Caco-2 (cell line): ENCODE measurements at places on chromosomes 6 and 20. TPM values are rescaled to one million over a fixed set of nuclear protein-coding genes. Genes with fewer than 3 reads are reported as not detected.

DNA sequence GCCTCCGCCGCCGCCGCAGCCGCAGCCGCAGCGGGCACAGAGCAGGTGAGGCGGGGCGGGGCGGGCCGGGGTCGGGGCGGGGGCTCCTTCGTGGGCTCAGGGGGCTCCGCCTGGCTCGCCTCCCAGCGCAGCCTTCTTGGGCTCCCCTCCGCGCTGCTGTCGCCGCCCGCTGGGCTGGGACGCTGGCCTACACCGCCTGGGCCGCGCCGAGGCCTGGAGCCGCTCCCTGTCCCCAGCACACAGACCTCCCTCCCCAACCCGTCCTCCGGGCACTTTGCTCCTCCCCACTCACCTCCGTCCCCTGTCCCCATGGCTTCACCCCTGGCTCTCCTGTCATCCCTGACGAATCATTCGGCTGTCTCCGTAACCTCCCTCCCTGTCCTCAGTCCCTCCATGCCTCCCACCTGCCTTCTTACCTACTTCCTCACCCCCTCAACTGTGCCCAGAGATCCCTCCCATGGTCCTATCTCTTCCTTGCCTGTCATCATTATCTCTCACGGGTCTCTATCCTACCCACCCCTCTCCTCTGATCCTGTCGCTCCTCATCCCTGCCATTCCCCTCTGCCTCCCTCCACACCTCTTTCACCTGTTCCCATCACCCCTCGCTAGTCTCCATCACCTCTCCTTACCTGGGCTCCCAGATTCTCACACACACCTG is 512 bp downstream of the TTBK1 start:
- H3K4me3 ChIP-seq = no peak overlapping the region
- peaks cover 9% of the 10 kb centered on the region; the same call in 1 of the 2 replicates for H3K4me1 ChIP-seq
- DNase-seq = no peak
- H3K27ac ChIP-seq = no peak overlapping the region
- no peaks in the 10 kb centered on the region for H3K36me3 ChIP-seq
- no peaks in the 10 kb centered on the region; the same call in 1 of the 2 replicates for H3K27me3 ChIP-seq

Gene ENPP4
- total RNA-seq = 2.7 TPM in 2 replicates

Gene MYBL2
- total RNA-seq = 318 and 345 TPM in 2 replicates

Gene PACRG
- not detected in 2 replicates for total RNA-seq

GRCh38 chr20:5072756-5073659 is 46.8 kb downstream of the PCNA start:
- H3K27ac ChIP-seq = no peak overlapping the region
- no peaks in the 10 kb centered on the region for H3K4me1 ChIP-seq
- no peak overlapping the region for H3K4me3 ChIP-seq
- no peaks in the 10 kb centered on the region for H3K36me3 ChIP-seq
- no peak for DNase-seq

Gene C2
- 4.8 and 4.9 TPM in 2 replicates for total RNA-seq

GRCh38 chr20:52746770-52747169 is 225.4 kb upstream of the TSHZ2 start:
- DNase-seq = no peak
- no peaks in the 10 kb centered on the region for H3K4me1 ChIP-seq
- H3K27me3 ChIP-seq = no peaks in the 10 kb centered on the region; the same call in 1 of the 2 replicates
- no peak overlapping the region for H3K4me3 ChIP-seq
- H3K36me3 ChIP-seq = no peaks in the 10 kb centered on the region

DNA sequence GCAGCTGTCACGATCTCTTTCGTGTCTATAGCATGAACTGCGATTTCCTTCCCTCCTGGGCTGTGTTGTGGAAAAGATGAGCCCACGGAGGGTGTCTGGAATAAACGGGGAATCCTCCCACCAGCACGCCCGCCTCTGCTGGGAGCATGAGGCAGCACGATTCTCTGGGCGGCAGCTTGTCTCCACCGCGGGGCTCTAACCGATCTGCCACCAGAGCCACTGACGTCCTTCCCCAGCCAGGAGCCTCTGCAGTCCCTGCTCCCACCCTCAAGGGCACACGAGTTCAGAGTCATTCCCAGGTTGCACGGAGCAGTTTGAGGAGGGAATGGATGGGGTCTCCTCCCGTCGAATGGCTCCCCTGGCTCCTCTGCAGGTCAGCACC is 197.6 kb downstream of the DLL1 start:
- no peaks in the 10 kb centered on the region for H3K27me3 ChIP-seq
- no peak for DNase-seq
- no peak overlapping the region for H3K27ac ChIP-seq

DNA sequence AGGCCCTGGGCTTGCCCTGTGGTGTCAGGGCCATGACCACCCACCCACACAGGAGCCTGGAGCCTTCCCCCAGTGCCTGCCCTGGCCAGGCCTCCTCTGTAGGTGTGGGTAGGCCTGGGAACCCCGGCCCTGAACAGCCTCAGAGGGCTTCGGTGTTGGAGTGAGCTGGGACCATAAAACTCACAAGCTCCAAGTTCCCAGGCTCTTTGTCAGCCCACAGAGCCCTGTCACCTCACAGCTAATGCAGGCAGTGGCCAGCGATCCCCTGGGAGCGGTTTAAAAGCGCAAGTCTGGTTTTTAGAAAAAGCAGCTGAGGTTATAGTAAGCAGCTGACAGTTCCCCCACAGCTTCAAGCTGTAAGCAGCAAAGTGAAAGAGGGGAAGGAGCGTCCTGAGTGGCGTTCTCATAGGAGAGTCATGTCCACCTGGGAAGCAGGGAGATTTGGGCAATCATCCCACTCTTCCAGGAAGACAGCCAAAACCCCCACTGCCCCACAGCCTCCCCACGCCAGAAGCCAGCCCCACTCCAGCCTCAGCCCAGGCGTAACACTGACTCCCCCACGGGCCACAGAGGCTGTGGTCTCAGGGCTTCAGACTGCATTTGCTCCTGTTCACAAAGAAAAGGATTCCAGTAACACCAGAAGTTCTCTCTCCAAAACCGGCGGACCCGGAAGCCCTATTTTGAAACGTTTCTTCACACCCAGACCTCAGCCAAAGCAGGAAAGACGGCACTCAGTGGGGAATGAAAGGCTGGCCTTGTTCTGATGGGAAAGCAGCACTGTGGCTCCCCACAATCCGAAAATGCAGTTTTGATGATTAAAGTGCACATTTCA is 34.3 kb upstream of the FOXC1 start:
- no peak for DNase-seq
- no peaks in the 10 kb centered on the region for H3K36me3 ChIP-seq

DNA sequence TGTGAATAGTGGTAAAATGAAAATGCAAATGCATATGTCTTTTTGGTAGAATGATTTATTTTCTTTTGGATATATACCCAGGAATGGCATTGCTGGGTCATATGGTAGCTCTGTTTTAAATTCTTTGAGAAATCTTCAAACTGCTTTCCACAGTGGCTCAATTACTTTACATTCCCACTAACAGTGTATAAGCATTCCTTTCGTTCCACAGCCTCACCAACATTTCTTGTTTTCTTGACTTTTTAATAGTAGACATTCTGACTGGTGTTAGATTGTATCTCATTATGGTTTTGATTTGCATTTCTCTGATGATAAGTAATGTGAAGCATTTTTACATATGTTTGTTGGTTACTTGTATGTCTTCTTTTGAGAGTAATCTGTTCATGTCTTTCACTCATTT is 144.0 kb downstream of the SIM1 start:
- no peaks in the 10 kb centered on the region for H3K36me3 ChIP-seq
- H3K4me3 ChIP-seq = no peak overlapping the region
- H3K27me3 ChIP-seq = no peaks in the 10 kb centered on the region
- no peak overlapping the region for H3K27ac ChIP-seq
